HAP-1 (cell line): ENCODE measurements at places on chromosomes 11 and 22.

GRCh38 chr11:88447281-88447680 lies 109.7 kb upstream of the CTSC start:
- DNase-seq, result no peak

DNA sequence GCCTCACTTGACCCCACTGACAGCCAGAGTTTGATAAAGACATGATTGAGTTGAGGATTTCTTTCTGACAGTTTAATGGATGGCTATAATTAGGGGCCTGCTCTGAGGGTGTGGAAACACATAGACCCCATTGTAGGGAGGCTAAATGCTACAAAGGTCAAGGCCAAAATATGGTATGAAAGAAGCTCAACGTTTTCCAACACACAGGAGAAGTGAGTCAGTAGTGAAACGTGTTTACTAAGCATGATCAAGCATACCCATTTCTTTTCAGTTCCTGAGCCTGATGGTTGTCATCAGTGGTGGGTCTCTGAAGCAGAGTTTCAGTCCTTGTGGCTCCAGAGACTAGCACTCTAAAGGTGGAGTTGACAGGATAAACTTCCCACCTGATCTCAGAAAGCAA lies 69.7 kb downstream of the SNX19 start:
- DNase-seq, result no peak

GRCh38 chr11:85028329-85029101 lies 598.6 kb downstream of the DLG2 start:
- no peak for DNase-seq

DNA sequence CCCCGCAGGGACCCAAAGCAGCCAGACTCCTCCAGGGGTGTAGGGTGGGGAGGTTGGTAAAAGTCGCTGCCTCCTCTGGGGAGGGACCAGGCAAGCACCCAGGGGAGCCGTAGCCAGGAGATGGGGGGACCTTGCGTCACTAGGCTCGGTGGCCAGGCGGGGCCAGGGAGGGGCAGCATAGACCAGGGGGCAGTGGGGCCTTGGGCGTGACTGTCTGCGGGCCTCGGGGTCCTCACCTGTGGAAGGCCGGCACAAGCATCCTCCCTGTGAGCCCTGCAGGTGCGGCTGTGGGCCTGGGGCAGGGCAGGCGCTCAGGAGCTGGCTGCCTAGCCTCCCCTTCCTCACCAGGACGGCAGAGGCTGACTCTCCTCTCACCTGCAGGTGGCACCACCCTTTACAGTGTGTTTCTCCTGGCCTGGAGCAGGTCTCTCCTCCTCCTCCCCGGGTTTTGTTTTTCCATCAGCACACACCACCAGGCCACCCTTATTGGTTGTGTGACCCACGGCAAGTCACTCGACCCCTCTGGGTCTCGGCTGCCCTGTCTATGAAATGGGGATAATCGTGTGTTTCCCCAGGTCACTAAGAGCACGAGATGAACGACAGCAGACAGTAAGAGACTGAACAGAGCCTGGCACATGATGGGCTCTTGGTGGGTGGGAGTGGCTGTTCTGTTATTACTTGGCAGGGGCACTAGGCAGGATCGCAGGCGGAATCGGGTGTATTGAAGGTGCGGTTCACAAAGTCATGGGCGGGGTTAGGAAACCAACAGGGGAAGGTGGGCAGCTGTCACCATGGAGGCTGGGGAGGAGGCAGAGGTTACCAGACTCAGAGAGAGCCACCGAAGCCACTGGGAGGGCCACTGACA lies 52.7 kb downstream of the FLRT1 start:
- DNase-seq, result no peak

GRCh38 chr11:103358251-103358650 lies 249.0 kb downstream of the DYNC2H1 start:
- no peak for DNase-seq

GRCh38 chr11:103051981-103052380 lies 40.0 kb downstream of the DCUN1D5 start:
- no peak for DNase-seq

DNA sequence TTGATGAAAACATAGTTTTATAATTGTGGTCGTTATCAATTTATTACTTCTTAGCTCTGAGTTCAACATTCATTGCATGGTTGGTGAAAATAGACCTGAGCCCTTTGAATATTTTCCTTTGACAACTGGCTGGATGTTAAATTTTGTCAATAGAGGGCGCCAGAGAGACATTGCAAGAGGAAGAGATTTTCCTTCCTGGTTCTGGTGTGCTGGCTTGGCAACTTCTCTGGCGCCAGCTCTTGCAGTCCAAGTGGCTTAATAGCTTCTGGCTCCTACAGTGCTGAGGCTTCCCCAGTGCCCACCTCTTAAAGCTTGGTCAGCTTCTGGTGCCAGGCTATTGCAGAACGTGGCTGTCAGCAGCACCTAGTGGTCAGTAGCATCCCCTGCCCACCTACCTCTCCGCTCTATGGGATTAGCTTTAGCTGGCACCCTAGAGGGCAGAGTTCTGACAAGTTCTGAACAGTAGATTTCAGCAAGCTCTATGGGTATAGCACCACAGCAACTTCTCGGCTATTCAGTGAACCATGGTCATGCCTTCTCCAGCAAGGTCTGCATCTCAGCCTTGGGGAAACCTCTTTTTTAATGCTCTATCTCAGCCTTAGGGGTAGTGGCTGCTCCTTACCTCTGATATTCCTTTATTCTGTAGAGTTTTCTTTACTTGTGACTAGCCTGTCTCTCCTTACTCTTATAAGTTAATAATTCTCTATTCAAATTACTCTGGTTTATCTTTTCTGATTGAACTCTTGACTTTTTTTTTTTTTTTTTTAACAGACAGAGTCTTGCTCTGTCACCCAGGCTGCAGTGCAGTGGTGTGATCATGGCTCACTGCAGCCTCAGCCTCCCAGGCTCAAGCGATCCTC lies 59.4 kb downstream of the ACER3 start:
- DNase-seq, result peak; percentile 72

GRCh38 chr11:15621565-15621964 lies 506.8 kb downstream of the INSC start:
- no peak for DNase-seq

DNA sequence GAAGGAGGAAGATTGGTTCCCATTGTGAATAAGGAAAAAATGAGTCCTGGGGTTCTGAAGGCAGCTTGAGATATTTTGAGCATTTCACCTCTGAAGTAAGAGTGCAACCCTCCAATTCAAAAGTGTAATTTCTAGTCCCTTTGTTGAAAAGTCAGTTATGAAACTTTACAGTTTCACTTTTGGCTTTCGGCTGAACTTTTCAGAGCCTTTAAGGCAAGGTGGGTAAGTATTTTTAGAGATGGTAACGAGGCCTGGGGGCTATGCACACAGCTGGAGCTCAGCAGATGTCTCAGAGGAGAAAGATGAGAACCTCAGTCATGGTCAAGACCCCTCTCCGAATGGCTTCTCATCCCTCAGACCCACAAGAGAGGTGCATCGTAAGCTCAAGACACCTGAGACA lies 267.6 kb downstream of the KIRREL3 start:
- no peak for DNase-seq

DNA sequence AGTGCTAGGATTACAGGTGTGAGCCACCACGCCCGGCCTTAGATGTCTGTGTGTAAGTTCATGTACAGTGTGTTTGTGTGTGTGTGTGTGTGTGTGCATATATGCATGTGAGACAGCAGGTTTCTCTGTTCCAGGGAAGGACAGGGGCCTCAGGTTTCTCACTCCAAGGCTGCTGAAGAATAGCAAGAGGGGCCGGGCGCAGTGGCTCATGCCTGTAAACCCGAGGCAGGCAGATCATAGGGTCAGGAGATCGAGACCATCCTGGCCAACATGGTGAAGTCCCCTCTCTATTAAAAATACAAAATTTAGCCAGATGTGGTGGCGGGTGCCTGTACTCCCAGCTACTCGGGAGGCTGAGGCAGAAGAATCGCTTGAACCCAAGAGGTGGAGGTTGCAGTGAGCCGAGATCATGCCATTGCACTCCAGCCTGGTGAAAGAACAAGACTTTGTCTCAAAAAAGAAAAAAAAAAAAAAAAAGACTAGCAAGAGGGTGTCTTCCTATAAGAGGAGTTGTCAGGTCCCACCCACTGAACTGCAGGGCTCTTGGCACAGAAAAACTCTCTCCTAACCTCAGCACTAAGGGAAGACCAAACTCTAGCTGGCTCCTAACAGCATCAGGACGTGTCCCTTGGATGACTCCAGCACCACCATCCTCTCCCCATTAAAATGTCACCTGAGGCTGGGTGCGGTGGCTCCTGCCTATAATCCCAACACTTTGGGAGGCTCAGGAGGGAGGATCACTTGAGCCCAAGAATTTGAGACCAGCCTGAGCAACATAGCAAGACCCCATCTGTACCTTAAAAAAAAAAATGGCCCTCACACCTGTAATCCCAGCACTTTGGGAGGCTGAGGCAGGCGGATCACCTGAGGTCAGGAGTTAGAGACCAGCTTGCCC lies 40.0 kb downstream of the TST start:
- DNase-seq, result no peak

DNA sequence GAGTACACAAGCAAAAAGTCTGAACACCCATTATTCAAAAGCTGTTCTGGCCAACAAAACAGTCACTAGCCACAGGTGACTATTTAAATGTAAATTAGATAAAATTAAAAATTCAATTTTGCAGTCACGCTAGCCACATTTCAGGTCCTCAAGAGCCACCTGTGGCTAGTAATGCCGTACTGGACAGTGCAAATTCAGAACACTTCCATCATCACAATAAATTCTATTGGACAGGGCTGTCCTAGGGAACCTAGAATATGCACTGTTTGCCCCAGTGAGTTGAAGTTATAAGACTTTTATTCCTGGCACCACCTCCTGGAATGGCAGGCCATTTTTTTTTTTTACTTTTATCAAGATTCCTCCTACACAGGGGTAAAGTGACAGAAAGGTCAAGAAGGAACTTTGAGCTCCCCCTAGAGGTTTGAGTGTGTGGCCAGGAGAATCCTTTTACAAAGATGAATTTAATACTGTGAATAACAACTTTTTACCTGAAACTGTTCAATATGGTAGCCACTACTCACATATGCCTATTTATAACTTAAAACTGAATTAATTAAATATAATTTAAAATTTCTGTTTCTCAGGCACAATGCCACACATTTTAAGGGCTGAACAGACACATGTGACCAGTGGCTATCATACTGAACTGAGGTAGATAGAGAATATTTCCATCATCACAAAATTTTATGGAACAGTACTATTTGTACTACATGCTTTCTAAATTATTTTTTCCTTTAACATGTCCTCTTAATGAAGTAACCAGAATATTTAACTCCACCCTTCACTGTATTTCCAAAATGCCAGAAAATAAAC lies 6.5 kb downstream of the MSANTD2 start:
- peak; percentile 56 for DNase-seq

GRCh38 chr11:12213883-12214282 lies 103.5 kb downstream of the MICAL2 start:
- no peak for DNase-seq
